Cardiac muscle cell (in vitro differentiated cells and primary cell): ENCODE measurements at places on chromosomes 7 and 10. TPM values are rescaled to one million over a fixed set of nuclear protein-coding genes. Genes with fewer than 3 reads are reported as not detected.

RARRES2 gene
- 5.7 and 8.3 TPM in 2 replicates for polyA plus RNA-seq

PRKCQ gene
- 4.1 and 4.3 TPM in 2 replicates for polyA plus RNA-seq

NOS3 gene
- polyA plus RNA-seq: 13.1 and 16.3 TPM in 2 replicates

ABCC2 gene
- 0.12 and 0.92 TPM in 2 replicates for polyA plus RNA-seq

POU6F2 gene
- 1.7 and 4.1 TPM in 2 replicates for polyA plus RNA-seq

PPP1R3C gene
- polyA plus RNA-seq: 52.1 and 81.4 TPM in 2 replicates

PKD2L1 gene
- polyA plus RNA-seq: not detected in 2 replicates

EN2 gene
- not detected in 2 replicates for polyA plus RNA-seq

CDK1 gene
- polyA plus RNA-seq: 34.0 and 172 TPM in 2 replicates
